Memory B cell (primary cell): ENCODE measurements at places on chromosomes 7 and 10.

DNA sequence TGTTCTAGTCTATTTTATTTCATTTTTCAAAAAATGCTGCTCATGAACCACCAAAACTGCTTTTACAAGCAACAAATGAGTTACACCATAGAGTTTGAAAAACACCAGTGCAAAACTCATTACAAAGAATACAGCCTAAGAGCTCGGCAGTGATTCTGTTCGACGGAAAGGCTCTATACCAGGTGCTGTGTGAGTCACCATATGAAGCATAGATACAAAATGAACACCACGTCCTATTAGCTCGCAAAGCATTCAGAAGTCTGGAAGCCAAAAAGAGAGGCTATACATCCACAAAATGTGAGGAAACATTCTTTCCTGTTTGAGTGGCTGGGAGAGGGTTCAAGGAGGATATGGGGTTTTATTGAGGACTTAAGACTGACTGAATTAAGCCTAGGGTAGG lies 136.1 kb downstream of the ATE1 start:
- no peak for DNase-seq

- no peak for DNase-seq
These were observed 41.5 kb upstream of the KMT2E start for GRCh38 chr7:104972500-104972899.

- no peak for DNase-seq
These were observed 165.7 kb downstream of the C7orf25 start for GRCh38 chr7:42746214-42746613.

DNA sequence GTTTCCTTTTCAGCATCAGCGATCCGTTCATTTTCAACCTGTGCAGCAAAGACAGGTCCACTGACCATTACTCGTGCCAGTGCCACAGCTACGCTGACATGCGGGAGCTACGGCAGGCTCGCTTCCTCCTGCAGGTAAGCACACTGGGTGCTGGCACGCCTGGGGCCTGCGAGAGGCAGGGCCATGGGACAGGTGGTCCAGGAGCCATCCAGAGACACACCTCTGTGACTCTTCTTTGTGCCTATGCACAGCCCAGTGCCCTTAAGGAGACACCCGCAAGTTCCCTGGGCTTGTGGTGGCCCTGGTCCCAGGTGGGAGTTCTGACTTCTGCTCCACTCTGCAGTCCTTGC lies 42.2 kb downstream of the LRRC18 start:
- no peak for DNase-seq

GRCh38 chr7:29346231-29346978 lies 151.8 kb downstream of the CHN2 start:
- DNase-seq: no peak

DNA sequence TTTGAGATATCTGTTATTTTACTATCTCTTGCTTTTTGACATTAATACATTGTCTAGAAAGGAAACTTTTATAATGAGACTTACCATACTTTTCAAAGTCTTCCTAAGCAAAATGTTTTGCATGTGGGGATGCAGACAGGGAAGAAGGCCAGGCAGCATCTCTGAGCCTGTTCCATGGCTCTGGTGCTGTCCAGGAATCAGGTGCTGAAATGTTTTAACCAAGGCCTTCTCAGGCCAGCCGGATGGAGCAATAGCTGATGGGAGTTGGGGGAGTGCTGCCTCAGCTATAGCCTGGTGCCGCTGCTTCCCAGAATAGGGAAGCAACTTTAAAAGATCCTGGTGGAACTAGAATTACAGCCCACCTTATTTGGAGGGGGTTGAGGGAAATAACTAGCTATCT lies 38.5 kb downstream of the CRTAC1 start:
- DNase-seq: no peak

GRCh38 chr7:143882604-143883078 lies 19.3 kb downstream of the TCAF1 start:
- DNase-seq: no peak

DNA sequence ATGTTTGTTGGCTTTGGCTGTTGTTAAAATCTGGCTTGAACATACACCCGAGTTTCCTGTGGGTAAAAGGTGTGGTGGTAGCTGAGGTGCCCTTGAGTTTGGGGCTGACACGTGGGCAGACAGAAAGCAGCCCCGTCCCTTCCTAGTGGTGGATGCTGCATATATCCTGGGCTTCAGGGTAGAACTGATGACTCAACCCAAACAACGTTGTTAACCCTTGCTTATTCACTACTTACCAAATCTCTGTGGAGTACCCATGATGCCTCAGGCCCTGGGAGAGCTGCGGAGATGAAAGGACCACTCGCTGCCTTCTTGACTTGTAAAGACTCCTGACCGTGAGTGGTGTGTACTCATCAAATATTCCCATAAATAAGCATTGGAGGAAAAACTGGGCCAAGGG lies 245.1 kb downstream of the RAB11FIP2 start:
- DNase-seq: no peak

DNA sequence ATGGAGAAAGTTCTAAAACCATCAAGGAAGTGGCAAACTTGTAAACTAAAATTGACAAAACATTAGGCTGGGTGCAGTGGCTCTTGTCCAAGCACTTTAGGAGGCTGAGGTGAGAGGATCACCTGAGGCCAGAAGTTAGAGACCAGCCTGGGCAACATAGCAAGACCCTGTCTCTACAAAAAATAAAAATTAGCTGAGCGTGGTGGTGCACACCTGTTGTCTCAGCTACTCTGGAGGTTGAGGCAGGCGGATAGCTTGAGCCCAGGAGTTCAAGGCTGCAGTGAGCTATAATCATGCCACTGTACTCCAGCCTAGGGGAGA lies 29.4 kb upstream of the HNRNPH3 start:
- no peak for DNase-seq

DNA sequence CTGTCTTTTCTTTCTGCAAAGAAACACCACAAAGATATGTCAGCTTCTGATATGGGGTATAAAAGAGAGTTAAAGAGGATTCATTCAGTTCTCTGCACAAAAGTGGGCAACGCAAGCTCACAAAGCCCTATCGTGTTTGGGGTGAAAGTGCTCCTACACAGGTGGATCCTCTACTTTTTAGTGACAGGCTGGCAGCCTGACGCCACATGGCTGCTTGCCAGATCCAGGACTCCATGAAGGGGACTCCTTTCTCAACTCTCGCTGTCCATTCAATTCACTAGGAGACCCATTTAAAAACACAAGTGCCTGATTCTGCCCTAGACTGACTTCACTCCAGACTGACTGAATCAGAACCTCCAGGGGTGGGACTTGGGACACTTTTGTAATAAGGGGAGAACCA lies 8.0 kb downstream of the PARP12 start:
- no peak for DNase-seq

DNA sequence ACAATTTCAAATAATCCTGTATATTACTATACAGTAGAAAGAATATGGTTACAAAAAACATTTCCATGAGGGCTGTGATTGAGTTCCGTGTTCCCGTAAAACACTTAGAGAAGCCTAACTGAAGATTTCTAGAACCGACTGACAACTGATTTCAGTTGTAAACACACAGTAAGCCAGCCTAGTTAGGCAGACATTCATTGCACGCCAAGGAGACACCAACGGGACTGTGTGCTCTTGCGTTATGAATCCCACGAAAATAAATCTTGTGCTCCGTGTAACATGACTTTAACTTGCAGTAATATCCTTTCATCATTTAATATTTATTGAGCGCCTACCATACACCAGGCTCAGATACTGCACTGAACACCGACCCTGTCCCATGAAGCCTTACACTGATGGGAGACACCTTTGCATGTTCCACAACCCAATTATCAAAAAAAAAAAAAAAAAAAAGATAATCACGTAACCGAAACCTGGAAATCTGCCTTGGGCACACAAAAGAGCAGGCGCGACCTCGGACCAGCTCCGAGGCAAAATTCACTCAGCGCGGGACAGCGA lies 420 bp upstream of the KLHL7 start:
- no peak for DNase-seq

GRCh38 chr10:6135039-6135438 lies 46.2 kb downstream of the RBM17 start:
- DNase-seq: no peak

GRCh38 chr10:30125496-30125895 lies 66.1 kb upstream of the JCAD start:
- DNase-seq: no peak
